ENCODE measurements at places on chromosomes 16 and 17.

- DNase-seq = no peak
Measured at GRCh38 chr16:57527027-57527426, 9.3 kb downstream of the CCDC102A start.

DNA sequence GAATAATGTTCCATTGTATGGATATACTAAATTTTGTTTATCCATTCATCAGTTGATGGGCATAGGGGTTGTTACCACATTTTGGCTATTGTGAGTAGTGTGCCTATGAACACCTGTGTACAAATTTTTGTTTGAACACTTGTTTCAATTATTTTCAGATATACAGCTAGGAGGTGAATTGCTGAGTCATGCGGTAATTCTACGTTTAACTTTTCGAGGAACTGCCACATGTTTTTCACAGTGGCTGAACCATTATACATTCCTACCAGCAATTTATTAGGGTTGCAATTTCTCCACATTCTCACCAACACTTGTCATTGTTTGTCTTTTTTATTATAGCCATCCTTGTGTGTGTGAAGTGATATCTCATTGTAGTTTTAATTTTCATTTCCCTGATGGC is 75.6 kb downstream of the AKAP1 start:
- no peak for DNase-seq

DNA sequence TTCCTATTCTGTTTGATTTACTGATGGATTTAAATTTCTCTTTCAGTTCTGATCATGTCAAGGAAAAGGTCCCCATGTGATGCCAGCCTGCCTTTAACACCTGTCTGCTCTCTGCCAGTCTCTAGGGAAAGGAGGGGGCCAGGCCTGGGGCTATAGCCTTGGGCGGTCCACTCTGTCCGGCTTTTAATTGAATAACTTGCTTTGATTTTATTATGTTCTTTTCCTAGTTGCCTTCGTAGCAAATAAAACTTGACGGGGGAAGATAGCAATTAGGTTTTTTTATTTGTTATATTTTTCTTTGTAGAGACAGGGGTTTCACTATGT is 47.6 kb downstream of the ABAT start:
- DNase-seq = no peak

DNA sequence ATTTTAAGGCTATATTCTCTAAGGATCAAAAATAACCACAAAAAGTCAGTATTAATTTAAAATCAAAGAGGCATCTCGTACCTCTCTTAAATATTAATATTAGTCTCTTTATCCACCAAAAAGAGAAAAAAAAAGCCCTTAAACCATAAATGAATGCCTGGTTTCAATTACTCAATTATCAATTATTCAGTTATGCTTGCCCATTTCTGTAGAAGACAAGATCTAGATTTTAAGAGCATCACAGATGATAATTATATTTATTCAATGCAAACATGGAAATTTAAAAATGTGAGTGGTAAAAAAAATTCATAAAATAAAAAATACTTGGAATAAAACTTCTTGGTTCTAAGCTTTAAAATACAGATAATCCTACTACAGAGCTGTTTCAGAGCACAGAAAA is 125.7 kb upstream of the CORO6 start:
- DNase-seq = no peak

GRCh38 chr16:57115514-57116182 is 23.3 kb downstream of the CPNE2 start:
- no peak for DNase-seq

DNA sequence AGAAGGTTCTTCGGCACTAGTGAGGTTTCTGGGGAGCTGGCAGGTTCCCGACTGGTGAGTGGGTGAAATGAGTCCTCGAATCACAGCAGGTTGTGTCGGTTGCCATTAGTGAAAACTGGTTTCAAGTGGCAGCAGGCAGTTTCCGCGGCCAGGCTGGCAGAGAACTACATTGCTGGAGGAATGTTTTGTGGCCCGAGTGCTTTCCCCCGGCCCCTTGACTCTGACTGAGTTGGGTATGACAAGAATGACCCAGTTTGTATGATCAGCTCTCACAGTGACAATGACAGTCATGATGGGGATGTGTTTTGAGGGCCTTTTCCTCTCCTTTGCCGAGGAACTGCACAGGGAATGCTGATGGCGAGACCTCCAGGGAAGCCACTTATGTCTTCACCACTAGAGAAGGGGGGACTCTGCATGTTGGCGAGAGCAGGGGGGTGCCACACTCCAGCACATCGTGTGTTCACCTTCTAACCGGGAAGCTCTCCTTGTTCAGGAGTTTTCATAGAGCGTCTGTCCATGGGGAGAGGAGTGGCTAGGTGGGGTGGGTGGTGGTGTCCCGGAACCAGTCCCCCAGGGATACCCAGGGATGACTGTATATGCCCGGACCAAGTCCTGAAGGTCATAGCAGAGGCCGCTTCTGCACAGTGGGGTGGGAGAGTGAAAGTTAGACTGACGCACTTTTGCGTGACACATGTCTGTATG is 206.0 kb upstream of the CHMP6 start:
- no peak for DNase-seq

- DNase-seq = no peak
Measured at GRCh38 chr17:13973960-13974651, 95.2 kb upstream of the COX10 start.

DNA sequence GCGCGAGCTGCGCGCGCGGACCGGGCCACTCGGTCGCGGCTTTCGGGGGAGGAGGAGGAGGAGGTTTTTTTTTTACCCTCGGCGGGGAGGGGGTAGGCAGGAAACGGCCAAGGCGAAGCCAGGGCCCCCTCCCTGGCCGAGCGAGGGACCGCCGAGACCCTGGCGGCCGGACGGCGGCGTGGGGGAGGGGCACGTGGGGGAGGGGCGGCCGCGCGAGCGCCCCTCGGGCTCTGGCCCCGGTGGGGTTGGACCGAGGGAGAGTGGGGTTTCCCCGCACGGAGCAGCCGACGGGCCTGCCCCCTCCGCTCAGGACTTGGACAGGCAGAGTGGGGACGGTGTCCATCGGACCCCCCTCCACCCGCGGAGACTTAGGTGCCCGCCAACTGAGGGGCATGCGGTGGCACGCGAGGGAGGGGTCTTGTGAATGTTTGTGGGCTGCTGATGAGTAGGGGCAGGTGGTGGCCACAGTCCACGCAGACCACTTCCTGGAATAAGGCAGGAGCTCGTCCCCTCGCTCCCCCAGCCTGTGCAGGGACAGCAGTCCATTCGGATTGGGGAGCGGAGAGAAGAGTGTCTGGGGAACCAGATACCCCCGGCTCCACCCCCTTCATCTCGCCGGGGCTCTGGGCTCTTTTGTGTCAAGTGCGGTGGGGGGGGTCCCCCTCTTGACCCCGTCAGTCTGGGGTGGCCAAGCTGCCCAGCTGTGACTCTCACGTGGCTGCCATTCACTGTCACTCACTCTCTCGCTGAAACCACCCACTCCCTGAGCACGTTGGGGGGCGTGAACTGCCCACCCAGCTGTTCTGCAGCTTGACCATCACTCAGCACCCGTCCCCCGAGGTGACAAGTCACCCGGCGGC is 3.0 kb upstream of the CHD3 start:
- no peak for DNase-seq
